ENCODE measurements at places on chromosomes 6 and 20.
A peak's percentile ranks its signal among the peaks of the same experiment; 100 is the strongest.

GRCh38 chr20:22430746-22431168 lies 153.6 kb downstream of the FOXA2 start:
- no peak for DNase-seq

GRCh38 chr6:169157197-169158148 lies 96.2 kb downstream of the THBS2 start:
- no peak for DNase-seq

GRCh38 chr6:134657751-134658527 lies 292.0 kb downstream of the ALDH8A1 start:
- DNase-seq = no peak

- no peak for DNase-seq
Measured at GRCh38 chr20:13259921-13260320, 38.8 kb downstream of the ISM1 start.

DNA sequence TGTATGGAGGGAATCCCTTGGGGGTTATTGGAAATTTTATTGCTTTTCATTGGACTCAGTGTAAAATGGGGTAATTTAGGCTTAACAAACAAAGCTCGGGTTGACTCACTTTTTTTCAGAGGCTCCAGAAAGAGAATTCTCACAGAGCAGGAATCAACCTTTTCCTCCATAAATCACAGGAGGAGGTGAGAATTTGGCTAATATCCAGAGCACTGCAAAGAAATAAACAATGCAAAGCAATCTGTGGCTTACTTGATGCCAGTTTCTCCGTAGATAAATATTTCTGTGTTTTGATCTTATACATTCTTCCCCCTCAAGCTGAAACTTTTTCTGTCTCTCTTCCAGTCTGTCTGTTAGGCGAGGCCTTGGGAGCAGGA lies 176.6 kb downstream of the TSHZ2 start:
- DNase-seq = no peak

DNA sequence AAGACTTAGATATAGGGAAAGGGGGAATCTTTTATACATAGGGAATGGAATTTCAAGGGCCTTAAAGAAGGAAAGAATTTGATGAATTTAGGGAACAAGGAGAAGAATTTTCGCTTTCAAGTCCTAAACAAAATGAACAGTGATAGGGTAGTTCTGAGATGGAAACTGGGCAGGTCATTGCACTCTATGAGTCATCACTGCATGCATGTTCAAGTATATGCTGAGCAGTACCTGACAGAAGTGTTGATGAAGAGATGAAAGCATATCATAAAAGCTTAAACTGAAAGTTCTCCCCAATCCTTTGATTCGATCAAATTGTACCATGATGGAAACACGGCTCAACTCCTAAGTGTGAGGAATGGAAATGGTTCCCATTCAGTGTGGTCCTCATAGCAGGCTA lies 271.0 kb downstream of the TSHZ2 start:
- DNase-seq = no peak

- DNase-seq = peak; percentile 30
Measured at GRCh38 chr20:63223121-63223825, 7.3 kb upstream of the YTHDF1 start.
